ENCODE measurements at places on chromosomes 7 and 10. TPM values are rescaled to one million over a fixed set of nuclear protein-coding genes. Genes with fewer than 3 reads are reported as not detected.
A peak's percentile ranks its signal among the peaks of the same experiment; 100 is the strongest.

DNA sequence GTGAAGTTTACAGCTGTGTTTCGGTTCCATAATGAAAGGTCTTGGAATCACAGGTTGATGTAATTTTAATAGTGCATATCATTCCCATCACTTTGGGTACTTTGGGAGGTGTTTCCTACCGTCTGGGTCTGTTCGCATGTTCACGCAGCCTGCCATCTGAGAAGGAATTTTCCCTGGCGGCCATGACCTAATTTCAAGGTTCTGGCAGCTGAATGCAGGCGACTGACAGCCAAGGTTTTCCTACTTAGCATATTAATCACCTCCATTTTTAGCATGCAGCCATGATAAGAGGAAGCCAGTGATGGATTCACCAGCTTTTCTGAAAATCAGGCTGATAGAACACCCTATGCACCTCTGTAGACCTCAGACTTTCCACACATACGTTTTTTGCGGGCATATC is 319.1 kb upstream of the TMEM229A start:
- DNase-seq: peak; percentile 33

GRCh38 chr10:128043259-128044045 is 82.8 kb downstream of the MKI67 start:
- DNase-seq: no peak

DNA sequence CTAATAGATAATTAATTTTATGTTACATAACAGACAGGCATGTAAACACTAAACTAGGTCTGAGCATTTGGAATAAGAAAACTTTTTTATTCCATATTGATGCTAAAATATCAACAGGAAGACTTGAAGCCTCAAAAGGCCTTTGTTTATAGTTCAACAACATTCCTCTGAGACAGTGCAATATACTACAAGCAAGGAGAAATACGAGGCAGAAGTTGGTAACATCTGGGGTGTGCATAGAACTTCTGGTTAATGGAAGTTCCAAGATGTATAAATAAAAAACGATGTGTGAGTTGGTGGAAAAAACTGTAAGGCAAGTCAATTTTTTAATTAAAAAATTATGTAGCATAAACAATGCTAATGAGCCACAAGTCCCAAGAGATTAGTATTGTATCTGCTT is 139.6 kb downstream of the SKAP2 start:
- no peak for DNase-seq

DNA sequence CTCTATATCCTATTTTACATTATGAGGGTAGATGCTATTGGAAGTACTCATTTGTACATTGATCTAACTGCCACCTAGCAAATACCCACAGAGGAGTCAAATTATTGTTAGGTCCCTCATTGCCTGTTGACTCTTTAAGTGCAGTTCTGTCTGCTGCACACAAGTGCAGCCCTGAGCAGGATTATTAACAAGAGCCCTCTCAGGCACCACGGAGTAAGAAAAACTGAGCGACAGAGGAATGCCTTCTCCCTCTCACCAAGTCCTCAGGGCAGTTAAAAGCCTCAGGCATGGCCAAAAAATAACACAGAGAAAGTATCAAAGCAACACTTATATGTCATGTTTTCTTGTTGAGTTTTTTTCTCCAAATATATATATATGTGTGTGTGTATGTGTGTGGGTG is 340.0 kb upstream of the NRG3 start:
- no peak for DNase-seq

Gene TMEM130
- not detected for total RNA-seq

All from heart right ventricle (tissue), 16 donors.